ENCODE measurements at places on chromosomes 6 and 20. TPM values are rescaled to one million over a fixed set of nuclear protein-coding genes. Genes with fewer than 3 reads are reported as not detected.

DNA sequence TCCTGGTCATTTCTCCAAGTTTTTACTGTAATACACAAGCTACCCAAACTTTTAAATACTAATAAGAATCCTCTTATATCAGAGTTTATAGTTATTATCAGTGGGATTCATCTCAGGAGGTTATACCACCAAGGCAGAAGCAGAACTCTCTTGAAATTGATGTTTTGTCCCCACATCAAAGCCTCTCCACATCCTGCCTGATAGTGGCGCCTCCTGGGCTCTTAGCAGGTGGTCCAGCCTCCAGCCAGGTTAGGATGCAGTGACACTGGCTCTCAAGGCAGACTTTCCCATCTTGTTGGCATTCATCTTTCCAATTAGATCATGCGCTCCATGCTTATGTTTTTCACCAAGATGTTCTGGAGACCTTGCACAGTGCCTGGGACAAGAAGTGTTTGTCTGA is 81.8 kb upstream of the INSM1 start:
- H3K36me3 ChIP-seq, result no peaks in the 10 kb centered on the region
- H3K27me3 ChIP-seq, result peaks cover 6% of the 10 kb centered on the region
- H3K4me3 ChIP-seq, result no peak overlapping the region
- no peak overlapping the region for H3K27ac ChIP-seq

DNA sequence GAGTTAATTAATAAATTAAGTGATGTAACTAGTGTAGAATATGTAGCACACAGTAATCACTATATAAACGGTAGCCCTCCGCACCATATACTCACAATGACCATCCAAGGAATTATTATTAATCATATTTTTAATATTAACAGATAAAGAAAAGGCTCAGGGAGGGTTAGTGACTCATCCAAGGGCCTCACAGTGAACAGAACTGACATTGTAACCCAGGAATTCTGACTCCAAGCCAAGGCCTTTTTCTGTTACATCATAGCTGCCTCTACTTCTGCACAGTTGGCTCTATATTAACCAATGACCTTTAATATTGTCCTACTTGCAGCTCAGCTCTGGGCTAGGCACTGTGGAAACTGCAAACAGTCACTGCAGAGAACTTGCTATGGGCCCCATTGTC is 117.5 kb upstream of the SIRPG start:
- H3K4me3 ChIP-seq, result no peak overlapping the region
- DNase-seq, result no peak
- H3K27ac ChIP-seq, result no peak overlapping the region
- H3K4me1 ChIP-seq, result peaks cover 10% of the 10 kb centered on the region
- H3K27me3 ChIP-seq, result peaks cover 10% of the 10 kb centered on the region

PHF20 gene
- total RNA-seq, result 50.8 TPM

DNA sequence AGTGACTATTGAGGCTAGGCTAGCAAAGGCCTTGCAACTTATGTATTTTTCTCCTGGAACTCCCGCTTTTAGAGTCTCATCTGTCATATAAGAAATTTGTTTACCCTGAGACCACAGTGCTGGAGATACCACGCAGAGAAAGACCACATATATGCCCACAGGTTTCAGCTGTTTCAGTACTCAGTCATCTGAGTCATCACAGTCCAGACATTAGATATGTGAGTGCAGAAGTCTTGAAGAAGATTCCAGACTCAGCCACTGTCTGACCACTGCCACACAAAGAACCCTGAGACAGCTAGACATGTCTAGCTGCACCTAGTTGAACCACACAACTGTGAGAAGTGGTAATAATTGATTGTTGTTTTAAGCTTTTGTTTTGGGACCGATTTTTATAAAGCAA is 648.3 kb downstream of the EPM2A start:
- no peak overlapping the region for H3K27ac ChIP-seq
- H3K36me3 ChIP-seq, result no peaks in the 10 kb centered on the region
- DNase-seq, result no peak
- H3K4me1 ChIP-seq, result no peaks in the 10 kb centered on the region

MLN gene
- not detected for total RNA-seq

DNA sequence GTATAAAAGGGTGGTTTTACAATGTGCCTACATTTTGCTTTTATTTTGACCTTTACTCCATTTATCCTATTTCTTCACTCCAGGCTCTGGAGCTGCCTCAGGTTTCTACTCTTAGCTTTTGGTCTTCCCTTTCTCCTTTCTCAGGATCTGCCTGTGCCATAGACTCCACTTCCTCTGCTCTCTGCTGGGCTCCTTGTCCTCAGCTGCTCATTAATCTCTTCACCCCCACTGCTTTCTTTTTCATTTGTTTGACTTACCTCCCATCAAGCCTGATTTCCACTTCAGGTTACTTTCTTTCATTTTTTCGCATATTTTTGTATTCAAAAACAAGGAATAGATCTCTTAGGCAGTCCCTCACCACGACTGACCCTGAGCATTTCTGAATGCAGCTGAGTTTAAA is 106.8 kb downstream of the COL19A1 start:
- DNase-seq, result no peak
- H3K4me1 ChIP-seq, result no peaks in the 10 kb centered on the region
- no peak overlapping the region for H3K27ac ChIP-seq
- H3K36me3 ChIP-seq, result no peaks in the 10 kb centered on the region
- no peak overlapping the region for H3K4me3 ChIP-seq

DNA sequence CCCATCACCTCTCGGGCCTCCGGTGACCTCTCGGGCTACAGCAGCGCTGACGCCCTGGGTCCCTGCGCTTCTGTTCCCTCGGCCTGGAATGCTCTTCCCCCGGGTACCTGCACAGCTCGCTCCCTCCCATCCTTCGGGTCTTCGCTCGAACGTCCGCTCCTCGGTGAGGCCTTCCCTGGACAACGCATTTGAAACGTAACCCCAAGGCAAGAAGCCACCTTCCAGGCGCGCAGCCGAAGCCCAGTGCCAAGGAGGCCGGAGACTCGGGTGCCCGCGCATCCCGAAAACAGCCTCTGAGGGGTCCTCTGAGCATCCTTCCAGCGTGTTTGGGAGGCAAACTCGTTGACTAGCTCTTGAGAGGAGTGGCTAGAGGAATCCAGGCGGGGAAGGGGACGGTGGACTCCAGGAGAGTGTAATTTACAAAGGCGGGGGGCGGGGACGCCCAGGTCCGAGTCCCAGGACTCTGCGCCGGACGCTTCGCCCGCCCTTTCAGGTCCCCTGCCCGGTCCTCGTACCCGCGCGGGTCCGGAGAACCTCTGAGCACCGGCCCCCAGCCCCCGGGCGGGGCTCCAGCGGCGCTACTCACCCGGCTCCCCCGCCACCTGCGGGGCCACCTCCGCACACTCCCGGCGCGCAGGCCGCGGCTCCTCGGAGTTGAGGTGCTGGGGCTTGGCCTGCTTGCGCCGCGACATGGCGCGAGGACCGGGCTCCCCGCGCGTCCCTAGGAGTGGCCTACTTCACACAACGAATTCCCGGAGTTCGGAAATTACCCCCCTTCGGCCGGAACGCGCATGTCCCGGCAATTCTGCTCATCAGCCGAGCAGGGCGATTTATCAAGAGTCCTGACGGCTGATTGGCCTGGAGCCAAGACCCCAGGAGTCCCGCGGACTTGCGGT is 86.8 kb downstream of the ZFP64 start:
- H3K36me3 ChIP-seq, result no peaks in the 10 kb centered on the region
- DNase-seq, result no peak
- H3K4me3 ChIP-seq, result peak overlapping the region; percentile 44
- peaks cover 48% of the 10 kb centered on the region for H3K27me3 ChIP-seq
- no peak overlapping the region for H3K27ac ChIP-seq
- peaks cover 22% of the 10 kb centered on the region for H3K4me1 ChIP-seq

DNA sequence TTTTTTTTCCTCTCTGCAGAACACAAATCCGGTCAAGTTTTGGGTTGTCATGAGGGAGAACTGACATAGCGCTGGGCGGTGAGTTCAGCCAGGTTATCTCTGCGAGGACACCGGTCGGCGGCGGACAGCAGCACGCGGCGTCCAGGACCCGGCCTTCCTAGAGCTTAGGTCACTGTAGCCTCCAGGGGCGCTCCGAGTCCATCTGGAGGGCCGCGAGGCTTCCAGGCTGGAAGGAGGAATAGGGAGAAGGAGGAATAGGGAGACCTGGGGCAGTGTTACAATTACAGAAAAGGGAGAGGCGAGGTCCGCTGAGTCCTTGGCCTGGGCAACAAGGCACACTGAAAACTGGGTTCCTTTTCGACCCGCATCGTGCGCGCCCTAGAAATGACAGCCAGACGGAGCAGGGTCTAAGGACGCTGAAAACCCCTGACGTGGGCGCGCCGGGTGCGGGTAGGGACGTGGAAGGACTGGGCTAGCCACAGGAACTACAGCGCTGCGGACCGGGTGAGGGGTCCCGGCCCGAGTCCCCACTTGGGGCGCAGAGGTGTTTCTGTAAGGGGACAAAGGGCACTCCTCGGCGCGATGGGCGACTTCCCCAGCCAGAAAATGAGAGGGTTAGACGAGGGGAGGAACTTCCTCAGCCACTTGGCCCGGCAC is 536 bp upstream of the FNDC1 start:
- H3K27ac ChIP-seq, result no peak overlapping the region
- H3K4me1 ChIP-seq, result peaks cover 18% of the 10 kb centered on the region
- H3K36me3 ChIP-seq, result no peaks in the 10 kb centered on the region

- H3K36me3 ChIP-seq, result peaks cover 8% of the 10 kb centered on the region
- peaks cover 19% of the 10 kb centered on the region for H3K4me1 ChIP-seq
- no peak overlapping the region for H3K27ac ChIP-seq
- DNase-seq, result no peak
- no peaks in the 10 kb centered on the region for H3K27me3 ChIP-seq
- no peak overlapping the region for H3K4me3 ChIP-seq
Observed at GRCh38 chr6:127343809-127344659, 625 bp upstream of the ECHDC1 start.

DNA sequence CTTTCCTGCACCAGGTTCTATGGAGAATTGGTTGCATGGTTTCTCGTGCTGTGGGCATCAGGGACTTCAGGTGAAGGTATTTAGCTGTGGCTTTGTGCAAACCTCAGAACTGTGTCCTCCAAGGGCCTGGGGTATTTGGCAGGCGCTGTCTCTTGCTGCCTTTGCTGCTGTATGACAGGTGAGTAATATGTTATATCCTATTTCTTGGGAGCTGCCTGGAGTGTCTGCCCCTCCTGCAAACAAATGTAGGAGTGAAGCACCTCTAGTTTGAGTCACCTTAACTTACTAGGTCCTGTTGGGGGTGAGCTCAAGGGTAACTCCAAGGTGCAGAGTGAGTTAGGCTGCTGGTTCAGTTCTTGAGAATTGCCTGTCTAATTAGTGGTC is 177.7 kb upstream of the RNF24 start:
- peaks cover 20% of the 10 kb centered on the region for H3K27me3 ChIP-seq
- H3K27ac ChIP-seq, result no peak overlapping the region
- DNase-seq, result no peak
- no peaks in the 10 kb centered on the region for H3K36me3 ChIP-seq
- H3K4me1 ChIP-seq, result no peaks in the 10 kb centered on the region

SCUBE3 gene
- total RNA-seq, result 0.54 TPM

DNA sequence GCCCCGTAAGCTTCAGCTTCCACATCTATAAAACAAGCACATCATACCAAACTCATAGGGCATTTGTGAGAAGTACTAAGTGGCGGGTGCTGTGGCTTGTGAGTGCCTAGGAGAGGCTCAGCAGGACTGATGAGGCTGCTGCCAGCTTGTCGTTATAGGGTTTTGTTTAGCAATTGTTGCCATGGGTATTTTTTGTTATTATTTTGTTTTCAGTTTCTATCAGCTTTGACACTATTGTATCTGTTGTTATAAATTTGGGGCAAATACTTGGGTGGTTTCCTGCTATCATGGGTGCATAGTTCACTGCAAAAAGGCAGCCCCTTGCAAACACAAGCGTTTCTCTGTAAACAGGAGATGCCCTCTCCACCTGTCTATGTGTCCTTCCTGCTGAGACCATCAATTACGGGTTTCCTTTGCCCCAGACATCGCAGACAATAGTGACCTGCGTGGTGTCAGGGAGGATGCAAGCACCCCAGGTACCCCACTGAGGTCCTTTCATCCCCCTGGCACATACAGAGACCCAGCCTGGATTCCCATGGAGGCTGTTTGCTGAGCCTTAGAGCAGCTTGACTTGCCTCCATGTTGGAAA is 3.1 kb upstream of the CCDC167 start:
- DNase-seq, result peak; percentile 57
- H3K4me1 ChIP-seq, result peaks cover 57% of the 10 kb centered on the region
- peak overlapping the region; percentile 93 for H3K27ac ChIP-seq
- peaks cover 5% of the 10 kb centered on the region for H3K36me3 ChIP-seq
- H3K4me3 ChIP-seq, result peak overlapping the region; percentile 16

PGC gene
- total RNA-seq, result not detected

IPCEF1 gene
- total RNA-seq, result 17.3 TPM

- no peak overlapping the region for H3K4me3 ChIP-seq
- peaks cover 7% of the 10 kb centered on the region for H3K27me3 ChIP-seq
- H3K4me1 ChIP-seq, result peaks cover 24% of the 10 kb centered on the region
- no peak for DNase-seq
Observed at GRCh38 chr6:138103871-138104270, 3.3 kb downstream of the PERP start.

BEND3 gene
- total RNA-seq, result 3.3 TPM

TMC2 gene
- not detected for total RNA-seq

TMEM244 gene
- 0.99 TPM for total RNA-seq

DNA sequence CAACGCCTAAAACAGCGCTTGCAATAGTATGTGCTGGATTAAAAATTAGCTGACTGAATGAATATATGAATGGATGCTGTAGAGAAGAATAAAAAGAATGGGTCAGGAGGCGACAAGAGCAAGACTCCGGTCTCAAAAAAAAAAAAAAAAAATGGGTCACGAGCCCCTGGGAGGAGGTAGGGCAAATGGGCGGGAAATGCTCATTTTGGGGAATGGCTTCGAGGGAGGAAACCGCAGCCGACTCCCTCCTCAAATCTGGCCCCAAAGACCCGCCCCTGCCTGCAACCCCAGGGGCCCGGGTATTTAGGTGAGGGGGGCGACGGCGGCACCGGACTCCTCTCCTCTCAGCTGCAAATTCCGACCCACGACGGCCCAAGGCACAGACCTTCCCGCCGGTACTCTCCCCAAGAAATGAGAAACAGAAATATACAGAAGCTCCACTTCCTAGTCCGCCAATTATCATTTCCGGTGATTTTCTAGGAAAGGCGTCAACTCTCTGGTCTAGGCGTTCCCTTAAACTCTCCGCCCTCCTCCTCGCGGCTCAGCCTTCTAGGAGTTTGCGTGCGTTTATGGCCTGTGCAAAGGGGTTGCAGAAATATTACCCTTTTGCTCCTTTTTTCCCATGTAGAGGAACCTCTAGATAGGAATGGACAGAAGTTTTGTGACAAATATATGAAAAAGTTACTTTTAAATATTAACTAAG is at the start of gene ZNF311:
Gene ZNF311, minus strand, starts transcription at position 133 of the 703 bp plus-strand sequence. CDS start 1,361 bp downstream, outside the sequence.
- peaks cover 9% of the 10 kb centered on the region for H3K36me3 ChIP-seq
- H3K4me3 ChIP-seq, result peak within 1 kb of the TSS; percentile 74
- peaks cover 21% of the 10 kb centered on the region for H3K27me3 ChIP-seq
- H3K4me1 ChIP-seq, result peaks cover 21% of the 10 kb centered on the region
- DNase-seq, result peak; percentile 67

GRCh38 chr6:2754393-2754792 is 3.7 kb upstream of the MYLK4 start:
- no peak overlapping the region for H3K4me3 ChIP-seq
- H3K27ac ChIP-seq, result no peak overlapping the region
- H3K36me3 ChIP-seq, result peaks cover 2% of the 10 kb centered on the region
- peaks cover 16% of the 10 kb centered on the region for H3K4me1 ChIP-seq
- no peak for DNase-seq

Measured in activated CD8-positive, alpha-beta memory T cell treated with anti-CD3 and anti-CD28 coated beads, Interleukin-2, amount 10 ng/mL, durations not matched to agents 7 days and 5 days (primary cell).